ENCODE measurements at places on chromosomes 12 and 14. TPM values are rescaled to one million over a fixed set of nuclear protein-coding genes. Genes with fewer than 3 reads are reported as not detected.

The PIP4K2C gene
- total RNA-seq = 18.1 TPM

The IAPP gene
- total RNA-seq = not detected

The CLEC6A gene
- not detected for total RNA-seq

The DCAF4 gene
- 5.5 TPM for total RNA-seq

The SEL1L gene
- 104 TPM for total RNA-seq

The NELL2 gene
- total RNA-seq = not detected

The LIN7A gene
- total RNA-seq = 5.9 TPM

The BTBD7 gene
- total RNA-seq = 22.5 TPM

Data from aortic smooth muscle cell (primary cell).